ENCODE measurements at places on chromosomes 2 and 18. TPM values are rescaled to one million over a fixed set of nuclear protein-coding genes. Genes with fewer than 3 reads are reported as not detected.

The LYPD1 gene
- total RNA-seq: not detected

The SPAG16 gene
- total RNA-seq: 8.8 TPM

The HOXD10 gene
- not detected for total RNA-seq

The CHRNG gene
- not detected for total RNA-seq

The C2orf78 gene
- not detected for total RNA-seq

The ANKRD53 gene
- not detected for total RNA-seq

The TSPYL6 gene
- not detected for total RNA-seq

The GAD1 gene
- total RNA-seq: 0.86 TPM

The NGEF gene
- 0.12 TPM for total RNA-seq

The RAB6C gene
- total RNA-seq: not detected

The CAPN10 gene
- 24.9 TPM for total RNA-seq

The ICA1L gene
- 5.1 TPM for total RNA-seq

The UBR3 gene
- 15.3 TPM for total RNA-seq

The ZAP70 gene
- total RNA-seq: 167 TPM

The NBEAL1 gene
- 8.3 TPM for total RNA-seq

The MC4R gene
- not detected for total RNA-seq

The ALPP gene
- total RNA-seq: not detected

The CCDC150 gene
- 10.8 TPM for total RNA-seq

The SLC38A11 gene
- total RNA-seq: not detected

The RAB11FIP5 gene
- 7.3 TPM for total RNA-seq

The TOGARAM2 gene
- total RNA-seq: 2.0 TPM

The ASB18 gene
- not detected for total RNA-seq

The PLCD4 gene
- total RNA-seq: 0.19 TPM

The HRH4 gene
- total RNA-seq: not detected

The EPAS1 gene
- 2.9 TPM for total RNA-seq

Measured in activated naive CD4-positive, alpha-beta T cell treated with anti-CD3 and anti-CD28 coated beads for 36 hours (primary cell).